ENCODE measurements at places on chromosomes 1 and 21.

DNA sequence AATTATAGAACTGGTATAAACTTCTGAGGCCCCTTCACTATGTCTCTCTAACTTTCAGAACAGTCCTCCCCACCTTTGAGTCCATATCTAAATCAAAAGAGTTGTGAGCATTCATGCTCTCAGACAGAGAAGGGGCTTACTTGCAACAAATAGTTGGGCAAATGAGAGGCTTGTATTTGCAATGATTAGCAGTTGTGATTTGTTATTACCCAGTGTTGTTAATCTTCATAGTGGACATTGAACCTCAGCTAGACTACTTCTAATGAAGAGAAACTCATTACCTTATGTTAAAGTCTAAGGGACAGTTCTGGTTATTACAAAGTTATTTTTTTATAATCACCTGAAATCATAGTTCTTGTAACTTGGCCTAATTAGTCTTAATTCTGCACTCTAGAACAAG lies 114.5 kb downstream of the RABGAP1L start:
- no peak for DNase-seq

- DNase-seq, result no peak
These were observed 95.1 kb downstream of the WDR4 start for GRCh38 chr21:42784276-42784675.

- no peak for DNase-seq
These were observed 157.7 kb downstream of the MAST2 start for GRCh38 chr1:45960930-45961715.

DNA sequence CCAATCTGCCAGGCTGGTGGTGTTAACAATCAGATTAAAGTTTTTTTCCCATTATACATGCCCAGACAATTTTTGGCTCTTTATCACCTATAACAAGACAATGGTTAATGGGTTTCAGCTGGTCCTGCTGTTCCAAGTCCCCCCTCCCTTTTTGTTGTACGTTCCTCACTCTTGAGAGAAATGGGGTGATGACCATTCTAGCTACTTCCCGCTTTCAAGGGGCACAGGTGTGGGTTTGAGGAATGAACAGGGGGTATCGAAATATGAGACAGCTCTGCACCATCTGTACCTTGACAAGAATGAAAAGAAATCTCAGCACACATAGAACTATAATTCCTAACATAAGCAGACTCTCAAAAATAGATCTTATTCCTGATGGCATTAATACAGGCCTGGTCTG lies 326.8 kb downstream of the PTPRU start:
- DNase-seq, result no peak

DNA sequence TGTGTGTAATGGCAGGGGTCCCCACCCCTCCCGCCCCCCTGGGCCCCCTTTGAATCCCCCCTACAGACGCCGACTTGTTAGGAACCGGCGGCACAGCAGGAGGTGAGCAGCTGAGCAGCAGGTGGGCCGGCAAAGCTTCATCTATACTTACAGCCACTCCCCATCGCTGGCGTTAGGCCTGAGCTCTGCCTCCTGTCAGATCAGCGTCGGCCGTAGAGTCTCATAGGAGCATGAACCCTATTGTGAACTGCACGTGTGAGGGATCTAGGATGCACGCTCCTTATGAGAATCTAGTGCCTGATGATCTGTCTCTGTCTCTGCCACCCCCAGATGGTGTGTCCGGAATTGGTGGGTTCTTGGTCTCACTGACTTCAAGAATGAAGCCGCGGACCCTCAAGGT lies 14.9 kb upstream of the VPS26C start:
- DNase-seq, result no peak

DNA sequence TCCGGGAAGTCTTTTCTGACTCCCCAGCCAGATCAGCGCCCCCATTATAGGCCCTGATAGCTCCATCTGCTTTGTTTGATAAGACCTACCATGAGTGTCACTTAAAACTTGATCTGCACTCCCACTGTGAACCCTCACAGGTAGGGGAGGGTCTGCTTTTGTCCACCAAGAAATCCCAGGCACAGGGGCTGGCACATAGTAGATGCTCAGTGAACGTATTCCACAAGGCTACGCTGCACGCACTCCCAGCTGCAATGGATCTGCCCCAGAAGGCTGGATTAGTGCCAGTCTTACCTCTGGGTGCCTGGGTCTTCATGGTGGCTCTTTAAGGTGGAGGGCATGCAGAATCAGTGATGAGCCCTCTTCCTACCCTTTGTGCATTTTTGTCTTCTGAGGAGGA lies 447.1 kb downstream of the PTPRU start:
- no peak for DNase-seq

GRCh38 chr1:30526652-30527345 lies 196.6 kb downstream of the MATN1 start:
- peak; percentile 17 for DNase-seq

- DNase-seq, result no peak
These were observed 166.9 kb upstream of the FOXD3 start for GRCh38 chr1:63155437-63155836.

DNA sequence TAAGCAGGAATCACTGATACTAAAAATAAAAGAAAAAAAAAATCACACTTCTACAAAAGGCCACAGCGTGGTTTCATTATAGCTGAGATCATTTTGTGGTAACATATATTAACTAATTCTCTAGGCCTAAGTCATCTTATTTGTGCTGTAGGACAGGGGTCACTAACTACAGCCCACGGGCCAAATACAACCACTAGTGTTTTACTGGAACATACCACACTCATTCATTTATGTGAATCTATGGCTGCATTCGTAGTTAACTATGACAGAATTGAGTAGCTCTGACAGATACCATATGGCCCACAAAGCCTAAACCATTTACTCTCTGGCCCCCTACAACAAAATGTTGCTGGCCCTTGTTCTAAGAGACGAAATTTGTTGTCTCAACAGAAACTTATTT lies 224.4 kb downstream of the VAV3 start:
- DNase-seq, result no peak

DNA sequence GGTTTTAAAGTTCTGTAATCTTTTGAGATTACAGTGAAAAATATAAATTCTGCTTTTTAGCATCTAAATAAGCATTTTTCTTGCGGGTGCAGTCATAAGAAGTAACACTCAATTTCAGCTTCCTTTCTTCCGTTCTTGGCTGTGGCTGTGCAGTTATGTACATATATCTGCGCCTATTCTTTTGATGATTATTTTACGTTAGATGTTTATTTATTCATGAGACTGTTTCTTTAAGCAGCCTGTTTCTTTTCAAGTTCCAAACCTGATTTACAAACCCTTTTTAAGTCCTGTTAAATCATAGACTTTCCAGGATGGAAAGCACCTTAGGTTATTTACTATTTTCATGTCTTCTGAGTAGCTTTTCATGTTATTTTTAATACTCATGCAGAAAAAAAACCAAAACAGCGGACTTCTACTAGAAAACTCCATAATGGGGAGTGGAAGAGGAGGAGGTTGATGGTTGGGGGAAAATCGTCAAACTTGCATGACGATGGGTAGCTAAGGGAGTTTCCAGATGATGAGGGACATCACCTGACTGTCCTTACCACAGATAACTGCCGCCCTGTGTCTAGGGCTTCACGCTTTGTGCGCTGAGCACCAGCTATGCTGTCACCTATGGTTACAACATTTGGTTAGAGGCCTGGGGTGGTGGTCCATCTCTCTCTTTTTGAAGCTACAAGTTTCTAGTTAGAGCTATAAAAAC lies 2.6 kb downstream of the PRDM2 start:
- no peak for DNase-seq

DNA sequence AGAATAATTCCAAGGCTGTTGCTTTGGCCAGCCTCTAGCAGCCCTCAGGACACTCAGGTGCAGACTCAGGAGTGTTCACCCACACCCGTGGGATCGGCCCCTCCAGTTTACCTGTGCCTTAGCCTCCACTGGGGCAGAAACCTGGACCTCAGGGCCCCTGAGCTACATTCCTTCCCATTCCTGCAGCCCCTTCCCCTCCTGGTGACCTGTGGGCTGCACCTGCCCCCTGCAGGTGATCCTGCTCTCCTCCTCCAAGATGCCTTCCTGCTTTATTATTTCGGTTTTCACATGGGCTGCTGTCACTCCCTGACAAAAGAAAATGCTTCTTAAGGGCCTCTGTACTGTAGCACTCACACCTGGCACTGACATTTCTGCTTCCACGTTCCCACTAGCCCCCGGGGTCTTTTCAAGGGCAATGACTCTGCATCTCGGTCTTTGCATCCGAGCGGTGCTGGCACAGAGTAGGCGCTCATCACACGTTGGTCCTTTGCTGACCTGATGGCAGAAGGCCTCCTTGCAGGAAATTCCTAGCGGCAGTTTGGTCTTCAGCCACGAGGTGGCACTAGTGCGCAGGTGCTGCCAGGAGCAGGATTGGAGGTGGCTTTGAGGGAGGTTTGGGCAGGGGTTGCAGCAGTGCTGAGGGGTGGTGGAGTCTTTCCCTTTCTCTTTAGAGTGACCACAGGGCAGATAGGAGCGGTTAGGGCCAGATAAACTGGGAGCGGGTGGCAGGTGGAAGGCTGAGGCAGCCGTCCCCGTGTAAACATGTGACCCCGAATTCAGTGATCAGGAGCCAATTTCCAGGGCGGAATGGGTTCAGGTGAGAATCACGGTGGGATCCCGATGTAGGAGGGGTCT lies 25.3 kb upstream of the ETV3 start:
- DNase-seq, result peak; percentile 87

- DNase-seq, result no peak
These were observed 18.4 kb upstream of the C1QA start for GRCh38 chr1:22618056-22618455.

DNA sequence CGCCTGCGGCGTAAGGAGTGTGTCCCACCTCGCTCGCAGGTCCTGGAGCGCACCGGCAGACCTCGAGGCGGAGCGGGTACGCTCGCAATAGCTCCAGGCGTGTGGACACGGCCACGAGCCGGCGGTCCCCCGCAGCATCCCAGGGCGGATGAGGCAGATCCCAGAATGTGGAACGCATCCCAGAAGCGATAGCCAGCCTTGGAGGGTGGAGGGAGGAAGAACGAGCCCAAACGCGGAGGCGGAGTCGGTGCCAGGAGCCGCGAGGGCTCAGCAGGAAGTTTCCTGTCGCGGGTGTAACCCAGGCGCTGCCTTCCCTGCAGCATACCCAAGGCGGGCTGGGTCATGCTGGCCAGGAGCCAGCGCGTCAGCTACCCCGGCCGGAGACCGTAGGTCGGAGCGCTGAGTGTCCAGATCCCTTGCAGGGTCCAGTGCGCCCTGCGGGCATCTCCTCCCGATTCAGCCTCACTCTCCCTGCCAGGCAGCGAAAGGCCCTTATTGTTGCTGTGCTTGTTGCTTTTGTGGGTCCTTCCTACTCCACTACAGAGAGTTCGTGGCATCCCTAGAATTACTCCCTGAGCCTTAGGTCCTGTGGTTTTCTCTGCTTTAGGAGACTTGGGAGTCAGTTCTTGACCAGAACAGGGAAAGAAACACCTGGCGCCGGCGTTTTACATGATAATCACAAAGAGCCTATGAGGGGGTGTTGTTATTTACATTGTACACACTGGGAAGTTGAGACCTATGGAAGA lies 27.7 kb downstream of the STYXL2 start:
- peak; percentile 36 for DNase-seq

DNA sequence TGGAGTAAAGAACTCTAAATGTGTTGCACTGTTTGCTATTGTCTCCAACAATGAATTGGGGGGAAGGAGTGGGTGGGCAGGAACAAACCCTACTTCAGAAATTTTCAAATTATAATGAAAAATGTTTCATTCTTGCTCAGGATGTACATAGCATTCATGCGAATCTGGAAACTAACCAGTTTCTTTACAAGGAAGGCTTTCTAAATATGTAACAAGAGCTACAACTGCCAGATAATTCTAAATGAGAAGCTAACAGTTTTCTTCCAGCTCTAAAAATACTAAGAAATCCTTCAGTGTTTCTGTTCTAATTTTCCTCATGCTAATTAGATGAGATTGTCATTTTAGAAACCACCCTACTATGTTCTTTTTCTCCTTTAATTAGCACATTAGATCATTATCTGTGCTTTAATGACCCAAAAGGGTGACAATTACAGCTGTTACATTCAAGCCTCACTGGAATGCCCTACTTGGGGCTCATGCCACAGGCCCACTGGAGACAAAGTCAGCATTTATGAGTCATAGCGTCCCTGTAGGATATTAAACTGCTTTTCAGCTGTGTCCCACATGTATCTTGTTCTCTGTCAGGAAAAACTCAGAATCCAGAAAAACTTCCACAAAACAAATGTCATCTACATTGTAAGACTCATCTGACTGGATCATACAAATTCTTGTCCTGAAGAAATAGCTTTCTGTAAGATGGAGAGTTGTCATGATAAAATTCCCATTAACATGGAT lies 804.6 kb upstream of the CXADR start:
- no peak for DNase-seq

- DNase-seq, result no peak
These were observed 3.6 kb downstream of the PFKFB2 start for GRCh38 chr1:207056673-207057072.

DNA sequence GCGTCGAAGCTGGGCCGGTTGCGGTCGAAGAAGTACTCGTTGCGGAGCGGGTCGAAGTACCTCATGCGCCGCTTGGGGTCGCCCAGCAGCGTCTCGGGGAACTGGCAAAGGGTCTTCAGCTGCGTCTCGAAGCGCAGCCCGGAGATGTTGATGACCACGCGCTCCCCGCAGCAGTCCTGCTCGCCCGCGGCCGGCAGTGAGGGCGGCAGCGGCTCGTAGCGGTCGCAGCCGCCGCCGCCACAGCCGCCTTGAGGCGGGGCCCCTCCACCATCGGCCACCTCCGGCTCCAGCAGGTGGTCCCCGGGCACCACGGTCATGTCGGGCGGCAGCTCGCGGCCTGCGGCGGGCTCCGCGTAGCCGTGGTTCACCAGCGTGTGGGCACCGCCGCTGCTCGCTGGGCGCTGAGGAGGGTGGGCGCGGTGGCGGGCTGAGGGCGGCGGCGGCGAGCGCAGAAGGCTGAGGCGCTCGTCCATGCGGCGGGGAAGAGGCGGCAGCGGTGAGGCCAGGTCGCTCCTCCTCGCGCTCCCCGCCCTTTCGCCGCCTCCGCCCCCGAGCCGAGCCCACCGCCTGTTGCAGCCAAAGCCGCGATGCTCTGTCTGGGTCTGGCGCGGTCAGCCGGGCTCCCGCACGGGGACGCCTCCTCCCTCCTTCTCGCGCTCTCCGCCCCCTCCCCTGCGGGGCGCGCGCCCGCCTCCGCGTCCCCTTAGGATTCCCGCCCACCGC lies at the start of gene KCNA3:
Gene KCNA3 (minus strand): TSS at position 604 of the 723 bp plus-strand sequence. CDS start 131 bp downstream, at position 473.
- DNase-seq, result peak; percentile 50

DNA sequence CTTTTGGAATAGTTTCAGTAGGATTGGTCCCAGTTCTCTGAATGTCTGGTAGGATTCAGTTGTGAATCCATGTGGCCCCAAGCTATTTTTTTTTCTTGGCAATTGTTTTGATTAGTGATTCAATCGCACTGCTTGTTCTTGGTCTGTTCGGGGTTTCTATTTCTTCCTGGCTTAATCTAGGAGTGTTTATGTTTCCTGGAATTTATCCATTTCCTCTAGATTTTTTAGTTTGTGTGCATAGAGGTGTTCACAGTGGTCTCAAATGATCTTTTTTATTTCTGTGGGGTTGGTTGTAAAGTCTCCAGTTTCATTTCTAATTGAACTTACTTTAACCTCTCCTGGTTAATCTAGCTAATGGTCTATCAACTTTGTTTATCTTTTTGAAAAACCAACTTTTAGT lies 117.6 kb downstream of the NME7 start:
- no peak for DNase-seq
